ENCODE measurements at places on chromosomes 16 and 17.

GRCh38 chr17:4721203-4722135 is 9.8 kb upstream of the MED11 start:
- peak; percentile 91 for DNase-seq

- DNase-seq: no peak
Observed at GRCh38 chr16:17529982-17530760, 59.4 kb upstream of the XYLT1 start.

GRCh38 chr17:5120036-5120435 is 4.2 kb downstream of the USP6 start:
- DNase-seq: no peak

- DNase-seq: no peak
Observed at GRCh38 chr17:67717192-67717623, 528 bp upstream of the NOL11 start.

- DNase-seq: no peak
Observed at GRCh38 chr17:56367366-56367765, 214.1 kb downstream of the ANKFN1 start.

GRCh38 chr17:42857389-42857788 is 6.4 kb downstream of the AOC3 start:
- no peak for DNase-seq

Data from adrenal gland (tissue), 19 donors.